ENCODE measurements at places on chromosomes 16 and 17. TPM values are rescaled to one million over a fixed set of nuclear protein-coding genes. Genes with fewer than 3 reads are reported as not detected.

The TP53TG3B gene
- polyA plus RNA-seq = not detected

The DBF4B gene
- 0.75 TPM for polyA plus RNA-seq

The ACE gene
- 5.5 TPM for polyA plus RNA-seq

The AOC3 gene
- polyA plus RNA-seq = not detected

The CA7 gene
- not detected for polyA plus RNA-seq

The GEMIN4 gene
- 23.2 TPM for polyA plus RNA-seq

The CMTM2 gene
- polyA plus RNA-seq = not detected

The CCL2 gene
- not detected for polyA plus RNA-seq

The CCL3 gene
- polyA plus RNA-seq = 2.3 TPM

The GRAP gene
- 36.2 TPM for polyA plus RNA-seq

The RHBDL3 gene
- not detected for polyA plus RNA-seq

The HAGHL gene
- 10.7 TPM for polyA plus RNA-seq

The TP53TG3F gene
- polyA plus RNA-seq = not detected

The EFNB3 gene
- not detected for polyA plus RNA-seq

The NKD1 gene
- polyA plus RNA-seq = 0.45 TPM

The SRCIN1 gene
- polyA plus RNA-seq = not detected

Measured in CD8-positive, alpha-beta memory T cell (primary cell).